ENCODE measurements at places on chromosomes 5 and 9.

DNA sequence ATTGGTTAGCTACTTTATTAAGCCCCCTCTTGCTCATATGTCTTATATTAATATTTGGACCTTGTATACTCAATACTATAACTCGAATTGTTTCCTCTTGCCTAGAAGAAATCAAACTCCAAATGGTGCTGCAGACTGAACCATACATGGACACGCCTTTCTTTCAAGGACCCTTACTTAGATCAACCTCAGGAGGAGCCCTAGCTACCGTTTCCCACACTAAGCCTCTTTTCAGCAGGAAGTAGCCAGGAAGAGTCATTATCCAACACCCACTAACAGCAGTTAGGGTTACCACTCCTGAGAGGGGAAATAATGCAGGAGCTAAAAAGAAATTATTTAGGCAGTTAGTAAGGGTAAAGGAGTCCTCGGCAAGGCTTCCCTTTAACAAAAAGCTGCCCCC is 243.8 kb upstream of the PUM3 start:
- no peak for DNase-seq

DNA sequence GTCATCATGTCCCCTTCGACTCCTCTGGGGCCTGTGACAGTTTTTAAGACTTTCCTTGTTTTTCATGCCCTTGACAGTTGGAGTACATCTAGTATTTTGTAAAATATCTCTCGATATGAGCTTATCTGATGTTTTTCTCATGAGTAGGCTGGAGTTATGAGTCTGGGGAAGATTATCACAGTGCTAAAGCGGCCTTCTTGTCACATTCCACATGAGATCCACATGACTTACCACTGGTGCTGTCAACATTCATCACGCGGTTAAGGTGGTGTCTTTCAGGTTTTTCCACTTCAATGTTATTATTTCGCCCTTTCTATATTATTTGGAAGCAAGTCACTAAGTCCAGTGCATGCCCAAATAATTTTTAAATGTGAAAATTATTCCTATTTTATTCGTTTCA is 17.1 kb upstream of the CAST start:
- no peak for DNase-seq

DNA sequence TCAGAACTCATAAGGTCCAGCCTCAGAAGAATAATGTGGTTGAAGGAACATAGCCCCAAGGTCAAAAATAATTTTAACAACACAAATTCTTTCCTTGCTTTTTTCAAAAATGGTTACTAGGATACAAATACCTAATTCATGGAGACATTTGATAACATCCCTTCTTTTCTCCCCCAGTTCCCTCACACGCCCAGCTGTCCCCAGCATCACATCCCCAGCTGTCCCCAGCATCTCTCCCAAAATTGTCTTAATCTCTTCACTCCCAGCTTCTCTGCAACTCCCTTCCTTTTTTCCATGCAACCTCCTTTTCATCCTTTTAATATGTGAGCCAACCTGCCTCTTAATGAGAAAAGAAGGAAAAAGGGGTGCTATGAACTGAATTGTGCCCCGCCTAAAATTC is 77.8 kb downstream of the FSTL4 start:
- no peak for DNase-seq

DNA sequence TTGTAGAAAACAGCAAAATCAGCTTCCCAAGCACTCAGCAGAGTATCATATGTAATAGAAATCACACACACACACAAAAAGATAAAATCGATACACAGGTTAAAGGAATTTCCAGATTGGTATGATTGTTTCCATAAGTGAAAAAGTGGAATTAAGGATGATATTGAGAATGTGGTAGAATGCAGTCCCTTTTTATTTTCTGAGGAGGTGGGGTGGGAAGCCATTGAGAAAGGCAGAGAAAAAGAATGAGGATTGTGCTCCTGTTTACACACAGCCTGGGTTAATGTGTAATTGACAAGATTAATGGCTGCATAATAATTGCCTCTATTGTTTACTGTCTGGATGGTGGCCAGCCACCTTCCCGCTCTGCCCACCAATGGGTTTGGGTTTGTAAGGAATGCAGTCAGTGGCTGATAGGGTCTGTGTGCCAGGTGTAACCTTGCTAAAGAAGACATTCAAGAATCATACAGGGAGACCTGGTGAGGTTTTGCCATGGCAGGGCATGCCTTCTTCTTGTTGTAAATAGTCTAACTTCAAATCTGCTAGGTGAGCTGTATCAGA is 177.2 kb upstream of the MAP3K1 start:
- peak; percentile 64 for DNase-seq

- peak; percentile 21 for DNase-seq
Measured at GRCh38 chr5:95284572-95285408, at the start of gene MCTP1. TSS of gene MCTP1 (minus strand) at chr5:95285094.

All from endothelial cell of umbilical vein (primary cell).